Melanocyte of skin (primary cell): ENCODE measurements at places on chromosomes 2 and 18. TPM values are rescaled to one million over a fixed set of nuclear protein-coding genes. Genes with fewer than 3 reads are reported as not detected.

Gene FIGN
- 4.9 and 8.0 TPM in 2 replicates for total RNA-seq

Gene TEX44
- total RNA-seq = not detected in 2 replicates

Gene CABLES1
- total RNA-seq = 137 and 168 TPM in 2 replicates

Gene POTEJ
- not detected in 2 replicates for total RNA-seq

Gene RMND5A
- 37.0 and 57.8 TPM in 2 replicates for total RNA-seq

Gene SP140L
- total RNA-seq = 11.1 and 23.0 TPM in 2 replicates

Gene PROM2
- under 0.01 and 0.15 TPM in 2 replicates for total RNA-seq

Gene TRABD2A
- total RNA-seq = 2.4 and 3.6 TPM in 2 replicates

Gene IL1B
- not detected in 2 replicates for total RNA-seq

Gene SYT4
- not detected in 2 replicates for total RNA-seq

Gene MEX3C
- total RNA-seq = 40.3 and 57.8 TPM in 2 replicates

Gene RAMP1
- 11.0 and 44.0 TPM in 2 replicates for total RNA-seq

Gene SCG2
- total RNA-seq = 2.8 and 7.3 TPM in 2 replicates

Gene CRYGD
- total RNA-seq = not detected in 2 replicates

Gene RIT2
- total RNA-seq = not detected in 2 replicates

Gene SPATS2L
- total RNA-seq = 89.2 and 105 TPM in 2 replicates
